ENCODE measurements at places on chromosomes 6 and 20.

DNA sequence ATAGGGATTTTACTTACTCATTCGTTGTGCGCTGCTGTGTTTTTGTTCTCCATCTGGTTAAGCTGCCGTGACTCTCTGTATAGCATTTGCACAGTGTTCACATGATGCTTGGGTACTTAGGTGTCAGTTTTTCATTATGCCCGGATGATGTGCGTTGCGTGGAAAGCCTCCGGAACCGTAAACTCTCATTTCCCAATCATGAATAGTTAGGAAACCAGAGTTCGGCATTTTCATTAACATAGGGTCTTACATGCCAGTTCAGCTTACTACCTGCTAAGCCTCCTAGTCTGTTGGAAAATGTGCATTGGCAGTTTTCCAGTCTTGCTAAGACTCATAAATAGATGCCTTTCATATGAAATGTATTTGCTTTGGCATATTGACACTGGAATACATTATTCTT is 483.4 kb upstream of the FLRT3 start:
- no peak for DNase-seq

GRCh38 chr20:35617397-35618262 is 2.0 kb downstream of the SPAG4 start:
- DNase-seq, result no peak

GRCh38 chr6:111707773-111708172 is 102.1 kb upstream of the TRAF3IP2 start:
- no peak for DNase-seq

DNA sequence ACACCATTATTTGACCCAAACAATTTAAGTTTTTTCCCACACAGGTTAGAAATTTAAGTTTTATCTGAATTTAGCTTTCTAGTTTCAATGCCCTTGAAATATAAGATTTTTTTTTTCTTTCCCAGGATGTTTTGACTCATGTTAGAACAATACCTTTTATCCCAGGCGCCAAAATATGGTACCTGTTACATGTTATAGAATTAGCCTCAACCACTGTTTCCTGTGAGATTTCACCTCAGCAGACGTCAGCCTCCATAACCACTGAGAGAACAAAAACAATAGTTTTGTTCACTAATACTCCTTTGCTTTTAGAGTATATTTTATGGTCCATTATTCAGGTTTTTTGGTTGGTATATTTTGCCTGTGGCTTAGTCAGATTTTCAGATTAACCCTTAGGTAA is 302.9 kb downstream of the CDKAL1 start:
- DNase-seq, result no peak

DNA sequence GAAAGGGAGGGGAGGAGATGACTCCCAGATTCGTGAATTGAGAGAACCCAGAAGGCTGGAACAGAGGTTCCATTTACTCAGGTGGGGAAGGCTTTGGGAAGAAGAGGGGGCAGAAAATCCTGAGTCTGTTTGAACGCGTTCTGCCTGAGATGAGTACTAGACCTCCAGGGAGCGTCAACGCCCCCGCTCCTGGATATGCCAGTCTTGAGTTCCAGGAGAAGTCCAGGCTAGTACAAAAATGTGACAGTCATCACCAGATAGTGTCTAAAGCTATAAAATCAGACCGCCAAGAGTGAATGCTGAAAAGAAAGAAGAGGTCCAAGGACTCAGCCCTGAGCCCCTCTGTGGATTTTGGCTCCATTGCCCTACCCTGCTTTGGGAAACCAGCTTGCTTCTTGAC is 8.6 kb downstream of the AHCY start:
- DNase-seq, result no peak

DNA sequence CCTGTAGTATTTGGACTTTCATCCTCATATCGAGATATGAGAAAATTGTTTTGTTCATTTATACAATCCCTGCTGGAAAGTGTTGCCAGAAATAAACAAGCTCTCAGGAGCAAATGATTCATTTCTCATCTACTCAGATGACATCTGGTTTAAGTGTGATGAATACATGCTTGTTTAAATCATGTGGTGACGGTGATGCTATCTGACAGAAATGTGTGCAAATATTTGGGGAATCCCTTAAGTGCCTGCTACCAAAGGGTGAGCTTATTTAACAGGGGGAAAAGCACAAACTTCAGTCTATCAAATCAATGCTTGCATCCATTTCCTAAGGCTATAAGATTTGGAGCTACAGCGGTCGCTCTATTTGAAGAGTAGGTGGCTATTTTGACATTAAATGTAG is 368.3 kb upstream of the SASH1 start:
- no peak for DNase-seq

- no peak for DNase-seq
Observed at GRCh38 chr6:39347906-39348585, 25.5 kb upstream of the KCNK16 start.

- DNase-seq, result no peak
Observed at GRCh38 chr6:7910654-7911344, at the start of gene TXNDC5. TSS of gene TXNDC5 (minus strand) at chr6:7910788. CDS start at chr6:7910776, 12 bp downstream.

- no peak for DNase-seq
Observed at GRCh38 chr6:170434117-170434820, 118.8 kb downstream of the PSMB1 start.

DNA sequence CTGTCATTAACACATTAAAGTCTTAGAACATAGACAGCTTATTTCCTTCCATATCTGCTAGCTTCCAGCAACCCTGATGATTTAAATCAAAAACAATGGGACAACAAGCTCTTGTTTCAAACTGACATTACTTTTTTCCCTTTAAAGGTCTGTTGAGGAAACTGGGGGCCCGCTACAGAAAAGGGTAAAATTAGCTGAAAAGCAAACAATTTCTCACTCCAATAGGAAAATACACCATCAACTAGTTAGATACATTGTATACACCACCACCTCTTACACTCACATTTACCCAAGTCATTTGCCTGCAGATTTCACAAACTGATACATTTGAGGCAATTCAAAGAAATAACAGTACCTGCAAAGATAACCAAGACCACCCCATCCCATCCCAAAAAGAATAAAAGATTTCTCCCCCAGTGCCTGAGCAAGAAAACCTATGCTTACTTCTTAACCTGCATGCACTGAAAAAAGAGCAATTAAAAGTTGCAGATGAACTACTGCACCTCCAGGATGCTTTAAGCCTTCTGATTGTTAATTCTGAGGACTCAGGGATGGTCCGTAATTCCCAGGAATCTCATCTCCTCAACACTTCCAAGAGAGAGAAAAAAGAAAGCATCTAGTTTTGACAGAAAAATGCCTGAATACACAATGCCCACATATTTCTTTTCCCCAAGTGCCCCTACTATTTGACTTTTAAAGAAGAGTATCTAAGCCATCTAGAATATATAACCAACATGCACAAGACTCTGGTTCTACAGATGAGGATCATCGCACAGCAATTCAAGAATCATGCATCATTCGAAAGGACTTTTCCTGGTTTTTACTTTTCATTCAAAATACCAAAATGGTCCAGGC is 5.6 kb downstream of the ZMYND8 start:
- DNase-seq, result no peak

DNA sequence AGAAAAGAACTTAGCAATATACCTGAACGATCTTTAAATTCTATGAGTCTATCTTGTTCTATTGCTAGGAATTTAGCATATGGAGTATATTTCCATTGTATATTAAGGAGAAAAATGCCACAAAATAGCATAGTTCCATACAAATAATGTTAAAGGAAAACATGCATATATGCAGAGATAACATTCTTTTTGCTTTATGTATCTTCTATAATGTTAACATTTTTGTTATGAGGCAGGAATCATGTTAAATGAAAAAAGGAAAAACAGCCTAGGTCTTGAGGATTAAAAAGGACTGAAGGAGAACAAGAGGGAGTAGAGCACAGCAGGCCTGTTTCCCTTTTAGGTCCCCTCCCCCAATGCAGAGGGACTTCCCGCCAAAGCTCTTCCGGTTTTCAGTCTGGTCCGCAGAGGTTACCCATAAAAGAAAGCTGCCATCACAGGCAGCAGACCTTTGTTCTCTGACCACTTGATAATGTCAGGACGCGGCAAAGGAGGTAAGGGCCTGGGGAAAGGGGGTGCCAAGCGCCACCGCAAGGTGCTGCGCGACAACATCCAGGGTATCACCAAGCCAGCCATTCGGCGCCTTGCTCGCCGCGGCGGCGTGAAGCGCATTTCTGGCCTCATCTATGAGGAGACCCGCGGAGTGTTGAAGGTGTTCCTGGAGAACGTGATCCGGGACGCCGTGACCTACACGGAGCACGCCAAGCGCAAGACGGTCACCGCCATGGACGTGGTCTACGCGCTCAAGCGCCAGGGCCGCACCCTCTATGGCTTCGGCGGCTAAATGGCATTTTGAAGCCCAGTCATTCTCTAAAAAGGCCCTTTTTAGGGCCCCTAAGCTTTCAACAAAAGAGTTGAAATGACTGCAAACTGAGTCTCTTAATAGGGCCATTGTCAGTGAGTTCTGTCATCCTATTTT is 108.4 kb upstream of the PRSS16 start:
- no peak for DNase-seq

DNA sequence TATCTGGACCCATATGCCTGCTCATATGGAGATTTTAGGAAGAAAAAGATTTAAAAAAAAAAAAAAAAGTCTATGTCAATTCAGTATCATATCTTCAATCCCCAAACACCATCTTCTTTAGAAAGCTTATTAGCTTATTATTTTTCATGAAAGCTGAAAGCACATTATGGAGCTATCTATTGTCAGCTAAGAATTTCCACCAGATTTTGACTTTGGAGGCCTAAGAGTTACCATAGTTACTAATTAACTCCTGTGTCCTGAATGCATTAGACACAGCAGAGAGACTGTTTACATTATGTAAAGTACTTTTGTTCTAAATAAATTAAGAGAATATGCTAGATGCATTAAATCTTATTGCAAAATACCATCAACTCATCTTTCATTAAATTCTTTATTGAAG is 255.5 kb upstream of the NRSN1 start:
- DNase-seq, result no peak

All from forelimb muscle (tissue), 1 donor.